ENCODE measurements at places on chromosomes 16 and 17.
A peak's percentile ranks its signal among the peaks of the same experiment; 100 is the strongest.

DNA sequence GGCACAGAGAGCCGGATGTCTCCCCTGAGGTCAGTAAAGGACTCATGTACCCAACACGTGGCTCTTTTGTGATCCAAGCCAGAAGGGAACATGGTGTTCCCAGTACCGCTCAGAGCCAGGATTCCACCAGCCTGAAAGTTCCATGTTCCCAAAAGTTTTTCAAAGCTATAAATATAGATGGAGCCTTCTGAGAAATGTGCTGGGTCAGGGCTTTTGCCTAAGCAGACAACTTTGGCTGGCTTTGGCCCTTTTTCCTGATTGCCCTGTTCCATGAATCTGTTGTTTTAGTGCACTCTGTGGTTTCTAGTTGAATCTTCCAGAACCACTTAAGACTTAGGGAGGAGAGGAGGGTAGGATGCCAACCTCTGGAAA is 128.5 kb upstream of the HS3ST2 start:
- no peak for DNase-seq

DNA sequence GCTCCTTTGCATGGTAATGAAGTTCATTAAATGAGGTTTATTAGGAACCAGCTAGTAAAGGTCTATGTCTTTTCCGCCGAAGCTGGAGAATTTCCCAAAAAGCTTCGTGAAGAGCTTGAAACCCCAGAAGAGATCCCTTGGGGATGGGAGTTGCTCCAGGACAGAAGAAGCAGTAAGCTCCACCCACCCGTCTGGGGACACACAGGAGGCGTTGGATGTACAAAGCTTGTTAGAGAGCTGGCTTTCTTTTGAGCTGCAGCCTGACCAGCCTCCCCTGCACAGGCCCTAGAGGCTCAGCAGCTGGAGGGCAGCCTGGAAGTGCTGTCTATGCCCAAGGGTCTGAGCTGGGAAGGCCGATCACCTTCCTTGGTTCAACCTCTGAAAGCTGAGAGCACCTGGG is 147.4 kb upstream of the SDK2 start:
- DNase-seq = no peak

DNA sequence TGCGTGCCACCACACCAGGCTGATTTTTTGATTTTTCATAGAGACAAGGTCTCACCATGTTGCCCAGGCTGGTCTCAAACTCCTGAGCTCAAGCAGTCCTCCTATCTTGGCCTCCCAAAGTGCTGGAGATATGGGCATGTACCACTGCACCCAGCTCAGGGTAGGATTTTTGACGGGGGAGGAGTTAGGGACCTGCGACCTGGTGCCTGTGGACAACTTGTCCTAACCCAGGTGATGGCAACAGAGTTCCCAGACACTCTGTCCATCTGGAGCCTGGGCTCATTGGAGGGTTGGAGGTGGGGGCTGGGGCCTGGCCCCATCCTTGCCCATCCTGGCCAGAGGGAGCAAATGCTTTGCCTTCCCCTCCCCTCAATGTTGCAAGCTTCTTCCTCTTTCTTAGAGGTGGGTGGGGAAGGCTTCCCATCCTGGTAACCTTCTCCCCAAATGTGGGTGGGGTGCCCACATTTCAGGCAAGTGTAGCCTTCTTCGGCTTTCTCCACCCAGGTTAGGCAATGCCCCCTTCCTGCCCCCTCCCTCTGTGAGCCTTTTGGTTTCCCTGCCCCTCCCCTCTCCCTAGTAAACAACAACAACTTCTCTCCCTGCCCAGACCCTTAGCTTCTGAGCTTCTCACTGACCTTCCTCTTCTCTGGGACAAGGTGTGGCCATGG is 24.9 kb downstream of the RARA start:
- DNase-seq = no peak

- no peak for DNase-seq
These were observed 31.0 kb upstream of the RHOT1 start for GRCh38 chr17:32111141-32111771.

DNA sequence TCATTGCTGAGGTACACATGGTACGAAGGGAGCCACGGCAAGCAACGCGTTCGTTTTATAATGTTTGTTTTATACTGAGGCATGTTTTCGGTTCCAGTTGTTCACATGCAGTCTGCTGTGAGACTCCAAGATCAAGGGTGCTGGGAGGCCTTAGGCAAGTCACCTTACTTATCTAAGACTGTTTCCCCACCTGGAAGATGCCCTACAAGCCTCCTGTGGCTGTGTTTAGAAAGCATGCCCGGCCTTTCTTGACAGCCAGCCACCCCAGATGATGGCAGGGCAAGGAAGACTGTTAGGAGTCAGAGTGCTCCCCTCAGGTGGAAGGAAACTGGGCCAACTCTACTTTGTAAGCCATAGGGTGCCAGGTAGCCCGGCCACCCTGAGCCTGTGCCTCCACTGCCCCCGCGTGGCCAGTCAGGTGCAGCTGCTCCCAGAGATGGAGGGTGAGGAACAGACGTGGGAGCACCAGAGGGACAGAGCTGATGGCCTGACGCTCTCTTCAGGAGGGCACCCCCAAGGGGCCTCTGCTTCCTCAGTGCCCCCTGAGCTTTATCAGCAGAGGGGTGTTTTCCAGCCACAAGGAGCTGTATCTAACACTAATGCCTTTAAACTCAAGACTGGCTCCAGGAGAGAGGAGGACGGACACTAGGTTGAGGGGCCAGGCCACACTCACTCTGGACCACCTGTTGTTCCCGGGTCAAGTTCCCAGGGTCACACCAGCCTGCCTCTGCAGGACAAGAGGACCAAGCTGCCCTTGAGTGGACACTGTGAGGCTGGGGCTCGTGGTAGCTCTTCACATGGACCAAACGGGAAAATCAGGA is 5.4 kb downstream of the NAT9 start:
- peak; percentile 8 for DNase-seq

DNA sequence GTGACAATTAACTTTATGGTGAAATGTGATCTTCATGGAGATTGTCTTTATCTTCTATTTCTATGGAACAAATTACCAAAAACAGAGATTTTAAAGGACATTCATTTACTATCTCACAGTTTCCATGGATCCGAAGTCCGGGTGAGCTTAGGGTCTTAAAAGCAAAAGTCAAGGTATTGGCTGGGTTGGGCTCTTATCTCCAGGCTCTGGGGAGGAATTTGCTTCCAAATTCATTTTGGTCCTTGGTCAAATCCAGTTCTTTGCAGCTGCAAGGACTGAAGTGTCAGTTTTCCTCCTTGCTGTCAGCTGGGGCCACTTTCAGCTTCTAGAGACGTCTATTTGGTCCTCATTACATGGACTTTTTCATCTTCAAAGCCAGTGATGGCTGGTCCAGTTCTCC is 395.8 kb upstream of the MAF start:
- DNase-seq = no peak

DNA sequence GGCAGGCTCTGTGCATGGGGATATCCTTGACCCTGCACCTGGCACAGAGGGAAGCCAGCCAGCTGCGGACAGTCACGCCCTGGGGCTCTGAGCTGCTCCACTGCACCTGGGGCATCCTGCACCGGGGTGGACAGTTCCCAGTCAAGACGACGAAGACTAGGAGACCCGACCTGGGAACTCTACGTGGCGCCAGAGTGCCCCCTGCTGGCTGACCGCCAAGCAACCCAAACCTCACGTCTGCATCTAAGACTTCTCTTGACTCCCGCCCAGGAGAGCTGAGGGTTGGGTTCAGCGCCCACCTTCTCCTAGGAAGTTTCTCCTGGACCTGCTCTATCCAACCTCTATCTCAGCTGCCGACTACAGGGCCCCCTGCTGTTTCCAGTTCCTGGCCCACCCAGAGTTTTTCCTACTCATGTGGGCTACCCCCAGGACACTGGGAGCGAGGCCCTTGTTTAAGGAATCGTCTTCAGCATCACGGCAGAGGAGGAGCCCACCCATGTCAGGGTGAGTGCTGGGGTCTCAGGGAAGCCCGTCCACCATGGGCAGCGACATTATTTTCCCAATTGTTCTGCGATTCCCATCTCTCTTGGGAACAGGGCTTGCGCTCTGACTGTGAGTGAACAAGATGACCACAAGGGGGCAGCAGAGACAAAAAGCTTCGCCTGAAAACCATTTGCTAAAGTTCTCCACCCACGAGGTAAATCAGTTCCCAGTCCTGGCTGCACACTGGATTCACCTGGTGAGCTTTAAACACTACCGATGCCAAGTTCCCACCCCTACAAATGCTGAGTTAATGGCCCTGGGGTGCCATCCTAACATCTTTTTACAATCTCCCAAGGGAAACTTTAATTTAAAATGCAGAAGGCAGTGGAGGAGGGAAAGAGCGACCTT is 29.3 kb downstream of the TLE7 start:
- DNase-seq = peak; percentile 52

DNA sequence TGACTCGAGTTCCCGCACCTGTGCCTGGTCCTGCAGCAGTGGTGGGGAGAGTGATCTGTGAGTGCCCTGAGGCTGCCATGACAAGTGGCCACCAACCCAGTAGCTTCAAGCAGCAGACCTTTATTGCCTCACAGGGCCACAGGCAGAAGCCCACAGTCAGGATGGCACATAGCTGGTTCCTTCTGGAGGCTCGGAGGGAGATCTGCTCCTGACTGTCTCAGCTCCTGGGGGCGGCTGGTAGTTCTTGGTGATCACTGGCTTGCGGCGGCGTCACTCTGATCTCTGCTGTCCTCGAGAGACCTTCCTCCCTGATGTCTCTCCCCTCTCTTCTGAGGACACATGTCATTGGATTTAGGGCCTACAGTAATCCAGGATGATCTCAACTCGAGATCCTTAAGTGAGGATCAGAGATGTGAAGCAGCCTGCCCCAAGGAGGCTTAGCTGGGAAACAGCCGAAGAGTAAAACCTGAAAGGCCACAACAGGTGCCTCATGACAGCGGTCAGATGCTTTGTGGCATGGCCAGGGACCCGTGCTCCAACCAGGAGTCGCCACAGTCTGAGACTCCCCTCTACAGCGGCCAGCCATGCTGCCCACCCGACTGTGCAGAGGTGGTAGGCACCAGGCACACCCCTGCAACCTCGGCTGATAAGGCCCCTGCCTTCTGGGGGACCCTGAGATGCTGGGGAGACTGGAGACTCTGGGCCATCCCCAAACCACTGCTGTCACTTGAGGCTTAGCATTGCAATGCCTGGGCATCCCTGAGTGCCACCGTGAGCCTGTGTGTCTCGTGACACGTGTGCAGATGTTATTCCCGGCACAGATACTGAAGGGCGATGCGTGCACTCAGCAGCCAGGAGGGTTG is 30.0 kb upstream of the SLC38A10 start:
- DNase-seq = no peak

DNA sequence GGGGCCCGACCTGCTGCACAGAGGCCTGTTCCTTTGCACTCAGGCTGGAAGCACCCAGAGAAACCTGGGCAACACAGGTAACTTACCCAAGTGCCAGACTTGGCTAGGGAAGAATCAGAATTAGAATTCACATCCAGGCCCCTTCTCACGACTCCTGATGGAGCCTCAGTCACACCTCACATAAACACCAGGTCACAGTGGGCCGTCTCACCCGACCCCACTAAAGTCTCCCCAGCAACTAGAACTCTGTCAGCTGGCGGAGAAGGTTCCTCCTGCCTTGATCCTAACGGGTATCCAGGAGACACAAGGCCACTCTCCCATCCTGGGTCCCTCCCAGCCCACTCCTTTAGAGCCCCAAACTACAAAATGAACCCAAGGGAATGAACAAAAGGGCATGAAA is 6.4 kb downstream of the TK2 start:
- no peak for DNase-seq

DNA sequence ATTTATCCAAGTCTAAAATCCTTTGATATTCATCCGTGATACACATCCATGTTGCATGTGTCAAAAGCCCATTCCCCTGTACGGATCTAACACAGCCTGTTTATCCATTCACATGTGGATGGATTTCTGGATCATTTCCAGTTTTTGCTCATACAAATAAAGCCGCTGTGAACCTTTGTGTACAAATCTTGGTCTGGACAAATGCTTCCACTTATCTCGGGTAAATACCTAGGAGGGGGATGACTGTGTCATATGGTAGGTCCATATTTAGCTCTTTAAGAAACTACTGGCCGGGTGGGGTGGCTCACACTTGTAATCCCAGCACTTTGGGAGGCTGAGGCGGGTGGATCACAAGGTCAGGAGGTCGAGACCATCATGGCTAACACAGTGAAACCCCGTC is 6.3 kb upstream of the TBCD start:
- DNase-seq = no peak

- DNase-seq = no peak
These were observed 50.4 kb downstream of the HS3ST2 start for GRCh38 chr16:22864375-22864774.

DNA sequence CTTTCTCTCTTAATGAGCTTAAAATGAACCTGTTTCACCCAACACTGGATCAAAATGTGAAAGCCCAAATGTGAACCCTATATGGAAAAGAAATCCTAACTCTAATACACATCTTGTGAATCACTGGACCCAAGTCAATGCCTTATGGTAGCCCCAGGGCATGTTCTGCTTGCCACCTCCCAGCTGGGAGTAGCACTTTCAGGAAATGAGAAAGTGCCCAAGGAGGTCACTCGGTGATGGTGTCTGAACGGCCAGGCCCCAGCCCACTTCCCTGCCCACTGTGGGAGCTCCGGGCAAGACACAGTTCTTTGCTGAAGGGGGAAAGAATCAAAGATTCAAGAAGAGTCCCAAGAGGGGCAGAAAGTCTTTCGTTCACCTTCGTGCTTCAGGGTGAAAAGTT is 46.1 kb downstream of the GTF3C1 start:
- no peak for DNase-seq

DNA sequence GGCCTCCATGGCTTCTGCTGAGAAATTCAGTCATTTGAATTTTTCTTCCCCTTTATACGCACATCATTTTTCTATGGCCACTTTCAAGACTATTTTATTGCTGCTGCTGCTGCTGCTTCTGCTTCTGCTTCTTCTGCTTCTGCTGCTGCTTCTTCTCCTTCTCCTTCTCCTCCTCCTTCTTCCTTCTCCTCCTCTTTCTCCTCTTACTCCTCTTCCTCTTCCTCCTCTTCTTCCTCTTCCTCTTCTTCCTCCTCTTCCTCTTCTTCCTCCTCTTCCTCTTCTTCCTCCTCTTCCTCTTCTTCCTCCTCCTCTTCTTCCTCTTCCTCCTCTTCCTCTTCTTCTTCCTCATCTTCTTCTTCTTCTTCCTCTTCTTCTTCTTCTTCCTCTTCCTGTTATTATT is 22.4 kb downstream of the CPD start:
- DNase-seq = no peak

DNA sequence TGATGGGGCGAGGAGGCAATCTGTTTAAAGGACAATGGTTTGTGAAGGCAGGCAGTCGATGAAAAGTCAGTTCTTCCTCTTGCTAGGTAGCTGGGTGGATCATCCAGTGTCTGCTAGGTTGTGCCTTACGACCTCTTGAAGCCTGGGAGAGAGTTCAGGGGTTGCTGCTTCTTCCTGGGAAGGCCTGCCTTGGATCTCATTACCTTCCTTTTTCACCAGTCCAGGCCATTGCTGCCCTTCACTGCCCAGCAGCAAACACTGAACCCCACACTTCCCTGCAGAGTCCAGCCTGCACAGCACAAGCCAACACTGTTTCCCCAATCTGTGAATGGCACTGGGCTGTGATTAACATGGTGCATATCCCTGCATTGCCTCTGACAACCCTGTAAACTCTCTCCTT is 24.7 kb downstream of the HS3ST2 start:
- no peak for DNase-seq

- no peak for DNase-seq
These were observed 32.2 kb downstream of the GRB2 start for GRCh38 chr17:75373280-75373679.

All from NCI-H1105 treated with DMSO at 0.1 percent for 48 hours (cell line).